Right cardiac atrium (tissue), 5 donors: ENCODE measurements at places on chromosomes 3 and 15. TPM values are rescaled to one million over a fixed set of nuclear protein-coding genes. Genes with fewer than 3 reads are reported as not detected.

DNA sequence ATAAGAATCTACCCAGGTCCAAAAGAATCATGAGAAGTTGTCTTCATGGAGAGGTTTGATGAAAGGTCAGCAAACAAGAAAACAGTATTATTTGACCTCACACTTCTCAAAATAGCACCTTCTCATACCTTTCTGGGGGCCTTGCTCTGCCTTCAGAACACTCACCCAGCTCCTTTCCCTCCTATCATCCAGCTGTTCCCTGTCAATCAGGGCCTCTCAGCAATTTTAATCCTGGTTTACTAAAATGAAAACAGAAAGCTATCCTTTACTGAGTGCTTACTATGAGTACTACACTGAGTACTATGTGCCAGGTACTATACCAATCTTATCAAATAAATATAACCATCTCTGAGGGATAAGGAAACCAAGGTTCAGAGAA, 138.6 kb downstream of the GAP43 start:
- no peak for DNase-seq

GRCh38 chr3:102699104-102699818, 264.4 kb downstream of the ZPLD1 start:
- no peak for DNase-seq

AHSG gene
- not detected for total RNA-seq

GRCh38 chr3:49015765-49016164, 2.6 kb downstream of the DALRD3 start:
- no peak for DNase-seq

MESP2 gene
- total RNA-seq: 0.34 TPM

TRIM71 gene
- total RNA-seq: not detected

GOLGA8O gene
- total RNA-seq: 0.47 TPM

GRCh38 chr3:191414732-191415131, 46.2 kb upstream of the PYDC2 start:
- no peak for DNase-seq

DNA sequence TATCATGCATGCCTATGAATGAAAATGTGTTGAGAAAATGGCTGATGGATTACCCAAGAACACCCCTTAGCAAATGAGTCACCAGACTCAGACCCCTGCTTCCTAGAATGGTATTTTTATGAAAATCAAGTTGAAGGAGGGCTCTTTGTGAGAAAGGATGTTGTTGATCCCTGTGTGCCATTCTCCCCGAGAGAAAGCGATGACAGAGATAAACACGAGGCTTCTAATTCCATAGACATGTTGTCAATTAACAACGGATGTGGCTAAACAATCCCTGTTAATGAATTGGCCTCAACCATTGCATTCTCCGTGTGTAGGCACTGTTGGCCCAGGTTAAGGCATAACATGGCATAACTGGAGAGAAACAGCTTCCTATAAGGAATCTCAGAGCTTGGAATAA, 5.8 kb upstream of the OXTR start:
- DNase-seq: no peak

DNA sequence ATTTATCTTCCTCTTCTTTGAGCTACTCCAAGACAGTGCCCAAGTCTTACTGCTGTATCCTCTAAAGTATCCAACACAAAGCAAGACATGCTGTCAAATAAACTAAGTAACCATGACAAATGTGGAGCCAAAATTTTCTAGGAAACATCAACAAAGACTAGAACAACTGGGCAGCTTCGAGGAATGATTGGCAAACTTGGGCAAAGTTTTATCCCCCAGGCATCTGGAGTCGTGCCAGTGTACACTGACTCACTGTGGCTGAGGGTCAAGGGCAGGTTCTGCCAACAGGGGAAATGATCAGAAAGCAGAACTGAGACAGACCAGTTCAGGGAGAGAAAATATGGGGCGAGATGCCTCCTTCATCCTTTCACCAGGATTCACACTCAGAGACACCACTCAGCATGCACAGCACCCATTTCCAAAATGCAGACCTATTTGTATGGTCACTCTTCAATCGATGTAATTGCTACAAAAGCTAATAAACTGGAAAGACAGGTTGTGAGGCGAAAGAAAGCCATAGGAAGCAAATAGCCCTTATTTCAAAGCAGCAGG, 65.8 kb downstream of the MB21D2 start:
- DNase-seq: peak; percentile 69

OR5K2 gene
- total RNA-seq: not detected

GRCh38 chr3:151113343-151113742, 27.9 kb downstream of the MED12L start:
- DNase-seq: no peak

DNA sequence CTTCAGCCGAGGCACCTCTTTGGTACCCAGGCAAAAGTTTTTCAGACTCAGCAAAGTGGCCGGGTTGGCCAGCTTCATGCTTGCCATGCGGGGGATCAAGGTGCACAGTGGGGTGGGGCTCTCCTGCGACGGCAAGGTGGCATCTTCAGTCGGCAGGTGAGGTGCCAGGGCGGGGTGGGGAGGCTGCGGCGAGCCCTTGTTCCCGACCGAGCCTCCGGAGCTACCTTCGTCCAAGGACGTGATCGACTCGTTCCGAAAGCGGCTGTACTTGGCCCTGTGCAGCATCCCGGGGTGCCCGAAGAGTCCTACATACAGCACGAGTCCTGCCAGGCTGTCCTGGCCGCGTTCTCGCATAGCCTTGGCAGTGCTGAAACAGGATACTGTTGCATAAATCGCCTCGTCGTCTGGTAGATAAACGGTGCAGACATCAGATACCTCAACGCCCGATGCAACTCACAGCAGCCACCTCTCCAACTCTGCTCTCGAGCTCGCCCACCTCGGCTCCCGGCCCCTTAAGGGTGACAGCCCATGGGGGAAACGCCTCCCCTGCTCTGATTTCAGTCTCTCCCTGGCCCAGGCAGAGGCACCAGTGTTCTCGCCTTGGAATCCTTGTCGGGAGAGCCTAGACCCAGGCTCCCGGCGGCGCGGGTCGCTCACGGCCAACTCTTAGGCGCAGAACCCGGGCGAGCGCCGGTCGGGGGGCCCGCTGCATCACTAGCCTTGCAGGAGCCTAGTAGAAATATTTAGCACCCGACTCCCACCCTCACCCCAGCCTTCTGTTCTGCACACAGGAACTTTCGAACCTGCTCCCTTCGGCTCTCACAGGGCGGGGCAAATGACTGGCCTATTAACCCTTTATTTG, 826 bp downstream of the SHC4 start:
- peak; percentile 69 for DNase-seq

DNA sequence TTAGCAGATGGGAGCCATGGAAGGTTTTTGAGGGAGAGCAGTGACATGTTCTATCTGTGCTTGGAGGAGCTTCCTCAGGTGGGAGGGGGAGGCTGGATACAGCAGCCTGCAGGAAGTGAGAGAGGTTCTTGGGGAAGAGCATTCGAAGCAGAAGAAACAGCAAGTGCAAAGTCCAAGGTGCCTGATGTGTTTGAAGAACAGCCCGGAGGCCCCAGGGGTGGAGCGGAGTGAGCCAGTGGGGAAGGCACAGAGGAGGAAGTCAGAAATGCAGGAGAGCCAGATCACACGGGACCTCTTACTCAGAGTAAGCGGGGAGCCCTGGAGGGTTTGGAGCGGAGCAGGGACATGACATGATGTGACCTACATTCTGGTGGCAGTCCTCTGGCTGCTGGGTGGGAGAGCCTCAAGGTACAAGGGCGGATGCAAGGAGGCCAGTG, 10.8 kb downstream of the ITGA11 start:
- no peak for DNase-seq
